ENCODE measurements at places on chromosomes 13 and 19. TPM values are rescaled to one million over a fixed set of nuclear protein-coding genes. Genes with fewer than 3 reads are reported as not detected.

Gene AKAP11
- 17.9 TPM for total RNA-seq

DNA sequence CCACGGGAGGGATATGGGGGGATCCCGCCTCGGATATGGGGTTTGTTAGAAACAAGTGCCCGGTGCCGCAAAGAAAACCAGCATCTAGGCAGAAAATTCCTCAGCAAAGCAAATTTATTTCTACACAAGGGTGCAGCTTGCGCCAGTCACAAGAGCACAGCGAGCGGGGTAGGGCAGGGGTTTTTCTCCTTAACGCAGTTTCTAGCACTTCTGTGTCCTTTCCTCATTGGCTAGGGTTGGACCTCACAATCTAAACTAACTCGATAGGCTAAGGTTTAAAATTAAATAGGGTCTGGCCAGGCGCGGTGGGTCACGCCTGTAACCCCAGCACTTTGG, 595 bp downstream of the ZNF440 start:
- H3K36me3 ChIP-seq = no peaks in the 10 kb centered on the region
- DNase-seq = no peak
- no peaks in the 10 kb centered on the region for H3K27me3 ChIP-seq

DNA sequence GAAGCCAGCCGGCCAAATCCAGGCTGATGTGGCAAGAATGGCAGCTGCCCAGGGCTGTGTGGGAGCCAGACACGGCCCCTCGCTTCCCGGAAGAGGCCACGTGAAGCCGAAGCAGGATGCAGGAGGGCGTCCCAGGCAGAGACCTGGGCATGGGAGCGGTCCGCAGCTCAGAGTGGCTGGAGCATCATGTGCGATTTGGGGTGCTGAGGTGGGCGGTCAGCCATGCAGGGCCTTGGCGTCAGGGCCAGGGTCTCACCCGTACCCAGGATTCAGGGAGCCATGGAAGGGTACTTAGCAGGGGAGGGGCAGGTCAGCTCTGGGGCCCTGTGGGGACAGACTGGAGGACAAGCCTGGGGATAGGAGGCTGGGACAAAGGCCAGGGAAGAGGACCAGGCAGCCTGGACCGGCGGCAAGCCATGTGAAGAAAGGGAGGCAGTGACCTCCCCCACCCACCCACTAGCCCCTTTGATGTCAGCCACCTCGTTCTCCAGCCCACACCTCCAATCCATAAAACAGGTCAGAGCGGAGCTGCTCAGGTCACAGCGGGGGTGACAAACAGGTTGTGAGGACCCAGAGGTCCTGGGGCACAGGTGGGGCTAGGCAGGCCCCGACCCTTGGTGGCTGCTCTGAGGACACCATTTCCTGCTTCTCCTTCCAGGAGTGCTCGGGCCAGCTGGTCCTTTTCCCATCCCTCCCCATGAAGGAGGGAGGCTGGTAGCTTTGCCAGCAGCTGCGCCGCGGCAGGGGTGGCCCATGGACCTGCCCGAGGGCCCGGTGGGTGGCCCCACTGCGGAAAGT, 2.3 kb downstream of the KASH5 start:
- peaks cover 27% of the 10 kb centered on the region for H3K4me1 ChIP-seq
- H3K36me3 ChIP-seq = no peaks in the 10 kb centered on the region
- peak; percentile 94 for DNase-seq
- H3K27ac ChIP-seq = peak overlapping the region; percentile 90
- H3K27me3 ChIP-seq = no peaks in the 10 kb centered on the region

- H3K27me3 ChIP-seq = no peaks in the 10 kb centered on the region
- no peak overlapping the region for H3K4me3 ChIP-seq
- H3K4me1 ChIP-seq = no peaks in the 10 kb centered on the region
- no peak overlapping the region for H3K27ac ChIP-seq
These were observed 65.7 kb upstream of the IL17D start for GRCh38 chr13:20637811-20638210.

DNA sequence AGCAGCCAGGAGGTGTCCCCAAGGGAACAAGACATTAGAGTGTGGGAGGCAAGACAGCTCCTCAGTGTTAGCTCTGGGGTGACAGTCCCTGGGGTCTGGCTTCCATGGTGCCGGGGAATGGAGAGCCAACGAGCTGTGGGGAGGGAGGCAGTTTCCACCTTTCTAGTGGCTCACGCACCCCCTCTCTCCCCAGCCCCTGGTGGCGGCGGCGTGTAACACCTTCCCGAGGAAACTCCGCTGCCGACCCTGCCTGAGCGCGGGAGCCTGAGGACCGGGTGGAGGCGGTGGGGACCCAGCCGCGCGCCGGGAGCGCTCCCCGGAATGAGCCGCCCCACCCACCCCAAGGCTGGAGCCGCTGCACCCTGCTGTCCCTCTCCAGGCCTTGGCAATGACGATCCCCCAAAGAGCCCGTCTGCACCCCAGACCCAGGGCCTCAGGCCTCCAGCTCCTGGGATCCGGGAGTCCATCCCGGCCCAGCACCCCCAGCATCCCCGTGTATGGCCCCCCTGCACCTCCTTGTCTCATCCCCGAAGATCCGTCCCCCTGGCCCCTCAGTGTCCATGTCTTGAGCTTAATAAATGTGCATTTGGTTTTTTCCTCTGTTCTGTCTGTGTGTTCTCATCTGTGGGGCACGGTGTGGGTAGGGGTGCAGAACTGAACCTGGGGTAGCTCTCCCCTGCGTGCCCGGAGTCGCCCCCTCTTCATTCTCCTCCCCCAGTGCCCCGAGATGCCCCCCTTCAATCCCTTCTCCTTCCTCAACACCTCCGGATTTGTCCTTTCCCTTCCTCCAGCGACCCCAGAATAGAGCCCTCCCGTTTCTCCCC, 622 bp upstream of the FXYD5 start:
- no peaks in the 10 kb centered on the region for H3K36me3 ChIP-seq
- H3K27ac ChIP-seq = no peak overlapping the region
- peaks cover 18% of the 10 kb centered on the region for H3K4me1 ChIP-seq
- H3K4me3 ChIP-seq = peak overlapping the region; percentile 7

DNA sequence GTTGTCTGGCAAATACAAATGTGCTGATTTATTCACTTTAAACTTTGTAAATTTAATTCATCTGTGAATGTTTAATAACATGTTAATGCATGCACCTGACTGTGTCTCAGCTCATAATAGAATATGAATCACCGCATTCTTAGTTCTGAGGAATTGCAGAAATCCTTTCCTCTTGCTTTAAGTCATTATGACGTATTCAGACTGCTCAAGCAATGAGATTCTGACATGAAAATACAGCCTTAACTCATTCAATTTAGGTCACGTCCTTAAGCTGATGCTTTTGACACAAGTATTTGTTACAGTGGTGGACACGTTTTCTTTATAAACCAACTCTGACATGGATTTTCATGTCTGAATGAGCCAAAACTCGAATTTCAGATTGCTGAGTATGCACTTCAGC, 541.0 kb upstream of the KLF12 start:
- H3K27me3 ChIP-seq = no peaks in the 10 kb centered on the region
- H3K4me1 ChIP-seq = no peaks in the 10 kb centered on the region

Gene PDE4C
- total RNA-seq = 0.26 TPM

DNA sequence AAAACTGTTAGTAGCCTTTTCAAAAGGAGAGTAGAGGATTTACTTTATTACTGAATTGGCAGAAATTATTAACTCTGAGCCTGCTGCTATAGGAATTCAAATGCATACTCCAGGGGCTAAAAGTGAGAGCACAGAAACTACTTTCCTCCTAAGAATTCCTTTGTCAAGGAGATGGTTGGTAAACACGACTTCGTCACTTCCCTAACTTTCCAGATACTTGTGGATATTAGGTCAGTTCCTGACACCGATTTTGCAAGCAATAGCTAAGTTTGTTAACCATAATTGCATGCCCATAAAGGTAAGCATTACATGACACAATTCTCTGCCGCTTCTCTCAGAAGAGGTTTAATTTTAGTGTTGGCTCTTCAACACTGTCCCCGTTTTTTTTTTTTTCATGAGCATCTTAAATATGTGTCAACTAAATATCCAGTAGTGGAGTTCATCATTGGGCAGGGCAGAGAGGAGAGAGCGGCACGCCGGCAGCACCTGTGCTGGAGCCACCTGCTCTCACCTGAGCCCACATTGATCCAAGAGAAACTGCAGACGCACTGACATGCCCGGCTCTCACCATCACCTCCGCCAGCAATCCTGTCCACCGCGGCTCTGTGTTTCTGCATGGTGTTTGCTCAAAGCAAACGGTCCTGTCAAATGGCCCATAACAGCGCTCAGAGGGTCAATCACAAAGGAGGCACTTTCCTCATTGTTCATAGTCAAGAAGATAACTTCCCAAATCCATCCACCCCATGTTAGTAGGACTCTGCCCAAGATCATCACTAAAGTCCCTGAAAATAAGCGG, 2.6 kb downstream of the MED26 start:
- H3K27ac ChIP-seq = no peak overlapping the region
- no peak for DNase-seq
- no peaks in the 10 kb centered on the region for H3K27me3 ChIP-seq
- peaks cover 44% of the 10 kb centered on the region for H3K4me1 ChIP-seq
- no peak overlapping the region for H3K4me3 ChIP-seq
- H3K36me3 ChIP-seq = no peaks in the 10 kb centered on the region

Gene CGB5
- not detected for total RNA-seq

DNA sequence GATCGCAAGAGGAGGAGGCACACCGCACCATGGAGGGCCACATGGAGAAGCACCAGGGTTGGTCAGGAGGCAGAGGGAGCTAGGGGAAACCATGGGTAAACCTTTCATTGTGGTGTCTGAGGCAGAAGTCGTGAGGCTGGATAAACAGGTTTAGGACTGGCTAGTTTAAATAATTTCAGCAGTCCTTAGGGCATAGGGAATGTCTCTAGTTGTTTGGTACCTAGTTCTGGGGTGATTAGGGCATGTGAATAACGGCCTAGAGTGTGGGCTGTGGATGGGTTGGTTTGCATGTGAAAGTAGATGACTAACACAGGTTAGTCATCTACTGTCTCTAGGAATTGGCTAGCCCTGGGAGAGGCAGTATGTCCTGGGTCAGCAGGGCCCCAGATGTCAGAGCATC, 102.3 kb downstream of the STOML3 start:
- H3K4me3 ChIP-seq = no peak overlapping the region
- no peaks in the 10 kb centered on the region for H3K36me3 ChIP-seq
- no peaks in the 10 kb centered on the region for H3K27me3 ChIP-seq
- H3K27ac ChIP-seq = no peak overlapping the region
- no peak for DNase-seq

Gene POU2F2
- total RNA-seq = 1.6 TPM

- no peaks in the 10 kb centered on the region for H3K27me3 ChIP-seq
- H3K4me3 ChIP-seq = no peak overlapping the region
- peak; percentile 72 for DNase-seq
- peak overlapping the region; percentile 30 for H3K27ac ChIP-seq
These were observed 11.4 kb upstream of the USP12 start for GRCh38 chr13:27182844-27183497.

GRCh38 chr13:112756967-112757758, 67.3 kb downstream of the ATP11A start:
- DNase-seq = no peak
- H3K27me3 ChIP-seq = no peaks in the 10 kb centered on the region
- H3K4me3 ChIP-seq = no peak overlapping the region
- H3K36me3 ChIP-seq = no peaks in the 10 kb centered on the region
- H3K27ac ChIP-seq = no peak overlapping the region

DNA sequence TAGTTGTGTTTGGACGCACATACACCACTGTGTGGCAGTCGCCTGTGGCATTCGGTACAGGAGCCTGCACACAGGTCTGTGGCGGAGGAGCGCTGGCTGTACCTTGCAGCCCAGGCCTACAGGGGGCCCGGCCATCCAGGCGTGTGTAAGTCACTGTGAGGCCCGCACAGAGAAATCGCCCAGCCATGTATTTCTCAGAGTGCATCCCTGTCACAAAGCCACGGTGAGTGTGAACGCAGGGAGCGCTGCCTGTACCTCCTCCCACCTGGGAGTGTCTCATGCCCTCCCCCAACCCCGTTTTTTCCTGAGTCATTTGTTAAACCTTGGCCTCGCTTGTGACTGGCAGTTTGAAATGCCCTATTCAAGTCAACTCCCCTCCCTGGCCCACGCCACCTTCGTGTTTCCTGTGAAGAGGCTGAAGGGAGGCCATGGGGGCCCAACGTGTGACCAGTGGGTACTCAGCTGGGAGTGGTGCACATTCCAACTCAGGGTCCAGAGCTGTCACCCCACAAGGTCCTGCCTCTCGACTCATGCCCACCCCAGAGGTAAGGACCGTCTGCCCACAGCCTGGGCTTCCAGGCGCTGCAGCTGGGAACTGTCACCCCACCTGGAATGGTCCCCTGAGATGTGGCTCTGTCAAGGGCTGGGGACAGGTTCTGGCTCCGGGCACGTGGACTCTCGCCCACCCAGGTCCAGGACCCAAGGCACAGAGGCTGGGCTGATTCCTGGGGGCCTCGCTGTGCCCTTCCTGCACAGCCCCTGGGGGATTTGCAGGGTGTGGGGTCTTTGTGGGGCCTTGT, 11.6 kb upstream of the RASA3 start:
- peak overlapping the region; percentile 87 for H3K27ac ChIP-seq
- DNase-seq = peak; percentile 73
- H3K27me3 ChIP-seq = no peaks in the 10 kb centered on the region
- no peak overlapping the region for H3K4me3 ChIP-seq

DNA sequence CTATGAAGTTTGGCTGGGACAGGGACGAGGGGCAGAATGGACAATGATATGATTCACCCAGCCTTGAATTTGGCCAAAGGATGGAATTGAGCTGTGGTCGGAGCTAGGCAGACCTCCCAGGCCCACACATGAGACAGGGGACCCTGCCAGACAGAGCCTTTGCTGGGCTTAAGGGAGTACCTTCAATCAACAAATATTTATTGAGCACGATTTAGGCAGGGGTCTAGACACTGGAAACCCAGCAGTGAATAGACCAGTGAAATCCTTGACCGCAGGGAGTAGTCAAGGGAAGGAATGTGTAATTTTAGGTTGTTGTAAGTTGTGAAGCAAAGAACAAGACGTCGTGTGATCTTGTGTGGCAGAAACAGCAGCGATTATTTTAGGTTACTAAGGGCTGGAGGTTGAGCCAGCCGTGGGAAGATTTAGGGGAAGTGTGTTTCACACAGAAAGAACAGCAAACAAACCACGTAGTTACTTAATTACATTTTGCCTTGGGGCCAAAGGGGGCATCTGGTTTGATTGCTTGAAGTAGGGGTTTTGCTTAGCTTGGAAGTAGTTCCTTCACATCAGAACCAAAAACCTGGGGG, 16.9 kb upstream of the AP1M2 start:
- no peak overlapping the region for H3K4me3 ChIP-seq
- peak overlapping the region; percentile 86 for H3K27ac ChIP-seq
- H3K36me3 ChIP-seq = no peaks in the 10 kb centered on the region
- peaks cover 27% of the 10 kb centered on the region for H3K4me1 ChIP-seq
- no peaks in the 10 kb centered on the region for H3K27me3 ChIP-seq

- peaks cover 18% of the 10 kb centered on the region for H3K4me1 ChIP-seq
- no peaks in the 10 kb centered on the region for H3K36me3 ChIP-seq
- peak; percentile 35 for DNase-seq
- peaks cover 20% of the 10 kb centered on the region for H3K27me3 ChIP-seq
These were observed 519 bp downstream of the PTPRS start for GRCh38 chr19:5339950-5340636.

DNA sequence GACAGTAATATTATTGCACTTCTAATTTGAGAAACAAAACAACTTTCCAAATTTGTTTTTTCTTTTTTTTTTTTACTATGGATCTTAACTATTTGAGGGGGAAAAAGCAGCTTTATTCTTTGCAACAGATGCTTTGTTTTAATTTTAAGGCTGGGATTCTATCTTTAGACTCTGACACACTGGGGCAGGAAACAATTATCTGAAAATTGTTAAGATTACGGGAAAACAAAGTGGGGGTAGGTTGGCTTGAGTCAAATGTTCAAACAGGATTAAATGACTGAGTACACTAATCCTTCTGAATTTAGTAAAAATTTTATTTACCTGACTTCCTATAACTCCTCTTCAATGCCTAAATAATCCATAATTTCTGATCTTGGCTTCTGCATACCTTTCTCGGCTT, 543.2 kb downstream of the SLITRK6 start:
- no peaks in the 10 kb centered on the region for H3K36me3 ChIP-seq
- no peak overlapping the region for H3K27ac ChIP-seq
- H3K27me3 ChIP-seq = no peaks in the 10 kb centered on the region
- H3K4me3 ChIP-seq = no peak overlapping the region
- no peaks in the 10 kb centered on the region for H3K4me1 ChIP-seq

Gene TTC9B
- total RNA-seq = not detected

Gene KLK15
- total RNA-seq = not detected

All from body of pancreas (tissue), 4 donors.